SK-N-MC (cell line): ENCODE measurements at places on chromosomes 2 and 18.
A peak's percentile ranks its signal among the peaks of the same experiment; 100 is the strongest.

DNA sequence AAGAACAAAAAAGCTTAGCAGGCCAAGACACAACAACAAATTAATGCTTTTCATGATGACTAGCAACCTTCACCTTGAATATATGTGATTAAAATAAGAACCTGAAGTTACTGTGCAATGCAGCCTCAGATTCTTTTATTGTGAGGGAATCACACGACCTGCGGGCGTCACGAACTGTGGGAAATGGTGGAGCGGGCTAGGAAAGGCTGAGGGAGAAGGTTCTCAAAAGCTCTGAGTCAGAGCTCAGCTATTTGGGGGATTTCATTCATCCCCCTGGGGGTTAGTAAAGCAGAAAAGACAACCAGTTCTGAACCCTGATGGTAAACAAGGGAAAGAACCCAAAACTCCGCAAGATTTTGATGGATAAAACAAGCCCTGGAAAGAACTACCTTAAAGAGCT lies 89.3 kb upstream of the NCKAP5 start:
- DNase-seq = no peak

DNA sequence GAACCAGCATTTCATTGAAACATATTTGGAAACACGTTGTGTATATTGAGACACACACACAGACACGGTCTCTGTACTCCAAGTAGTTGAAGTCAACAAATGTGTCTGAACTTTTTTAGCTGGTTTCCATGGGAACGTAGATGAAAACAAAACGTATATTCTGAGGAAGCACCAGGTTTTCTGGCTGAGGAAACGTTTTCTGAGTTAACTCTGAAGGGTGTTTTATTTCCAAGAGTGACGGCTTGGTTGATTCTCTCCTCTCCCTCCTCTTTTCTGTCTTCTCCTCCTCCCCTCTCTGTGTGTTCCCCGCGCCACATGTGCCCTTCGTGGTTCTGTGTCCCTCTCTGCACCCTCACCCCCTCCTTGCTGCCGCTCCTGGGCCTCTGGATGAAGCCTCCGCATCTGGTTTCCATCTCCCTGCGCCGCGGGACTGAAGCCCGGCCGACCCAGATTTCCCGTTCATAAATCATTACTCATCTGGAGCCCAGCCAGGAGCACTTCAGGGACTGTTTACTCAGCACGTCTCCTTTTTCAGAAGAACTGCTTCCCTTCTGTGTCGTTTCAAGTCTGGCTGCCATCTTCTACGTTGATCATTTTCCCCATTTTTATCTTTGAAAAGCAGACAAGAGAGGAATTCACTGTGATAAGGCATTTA lies 122.7 kb downstream of the COL6A3 start:
- DNase-seq = peak; percentile 95

GRCh38 chr2:15560140-15560987 lies 770 bp downstream of the NBAS start:
- DNase-seq = no peak

DNA sequence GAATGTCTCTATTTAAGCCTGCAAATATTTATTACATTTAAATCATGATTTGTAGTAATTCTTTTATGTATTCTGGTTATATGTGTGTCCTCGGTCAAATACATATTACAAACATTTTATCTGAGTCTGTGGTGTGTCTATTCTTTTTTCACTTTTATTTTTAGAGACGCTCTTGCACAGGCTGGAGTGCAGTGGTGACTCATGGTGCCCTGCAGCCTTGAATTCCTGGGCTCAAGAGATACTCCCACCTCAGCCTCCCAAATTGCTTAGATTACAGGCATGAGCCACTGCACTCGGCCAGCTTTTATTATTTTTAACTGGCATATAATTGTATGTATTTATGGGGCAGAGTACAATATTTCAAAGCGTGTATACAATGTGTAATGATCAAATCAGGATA lies 47.5 kb downstream of the ARID5A start:
- DNase-seq = no peak

DNA sequence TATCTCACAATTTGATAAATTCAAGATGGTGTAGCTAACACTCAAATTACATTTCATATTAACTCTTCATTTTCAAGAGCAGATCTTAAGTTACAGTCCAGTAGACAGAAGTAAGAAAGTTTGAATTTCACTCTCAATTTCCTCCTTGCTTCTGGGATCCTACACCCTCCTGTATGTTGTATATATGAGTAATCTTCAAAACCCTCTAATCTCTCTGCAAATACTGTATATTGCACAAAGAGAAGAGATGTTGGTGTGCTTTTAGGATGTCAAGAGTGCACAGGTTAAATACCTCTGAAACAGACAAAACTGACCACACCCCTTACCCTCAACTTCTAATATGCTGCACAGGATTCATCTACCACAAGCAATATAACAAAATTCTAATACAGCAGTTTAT lies 6.7 kb downstream of the CHST9 start:
- DNase-seq = no peak

DNA sequence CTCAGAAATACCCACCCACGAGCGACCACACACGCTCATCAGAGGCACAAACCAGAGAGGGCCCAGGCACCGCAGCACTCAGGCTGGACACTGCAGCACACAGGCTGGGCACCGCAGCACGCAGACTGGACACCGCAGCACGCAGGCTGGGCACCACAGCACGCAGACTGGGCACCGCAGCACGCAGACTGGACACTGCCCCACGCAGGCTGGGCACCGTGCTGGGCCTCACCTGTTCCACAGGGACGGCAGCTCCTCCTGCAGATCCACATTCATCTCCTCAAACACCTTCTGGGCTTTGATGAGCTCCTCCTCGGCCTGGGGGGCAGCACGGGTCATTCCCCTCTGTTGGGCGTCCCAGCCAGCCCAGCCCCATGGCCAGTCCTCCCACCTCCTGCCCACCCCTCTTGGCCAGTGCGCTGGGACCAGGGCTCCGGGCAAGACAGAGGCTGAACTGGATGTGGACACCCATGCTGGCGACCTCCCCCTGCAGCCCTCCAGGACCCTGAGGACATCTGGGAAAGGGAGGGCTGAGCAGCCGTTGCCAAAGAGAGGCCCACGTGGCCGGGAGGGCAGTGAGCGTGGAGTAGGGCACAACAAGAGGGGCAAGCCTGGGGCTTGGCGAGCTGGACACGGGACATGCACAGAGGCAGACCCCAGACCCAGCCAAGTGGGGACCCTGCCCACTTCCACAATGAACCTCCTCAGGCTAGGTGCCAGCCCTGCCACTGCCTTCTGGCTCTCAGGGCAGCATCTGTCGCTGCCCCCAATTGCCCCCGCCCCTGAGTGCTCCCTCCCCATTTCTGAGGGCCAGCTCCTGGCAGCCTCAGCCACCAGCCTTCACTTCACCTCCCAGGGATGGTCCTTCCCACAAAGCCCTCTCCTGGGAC lies 43.0 kb downstream of the BIN1 start:
- no peak for DNase-seq

GRCh38 chr18:40949114-40949950 lies 1005.7 kb upstream of the PIK3C3 start:
- DNase-seq = no peak

DNA sequence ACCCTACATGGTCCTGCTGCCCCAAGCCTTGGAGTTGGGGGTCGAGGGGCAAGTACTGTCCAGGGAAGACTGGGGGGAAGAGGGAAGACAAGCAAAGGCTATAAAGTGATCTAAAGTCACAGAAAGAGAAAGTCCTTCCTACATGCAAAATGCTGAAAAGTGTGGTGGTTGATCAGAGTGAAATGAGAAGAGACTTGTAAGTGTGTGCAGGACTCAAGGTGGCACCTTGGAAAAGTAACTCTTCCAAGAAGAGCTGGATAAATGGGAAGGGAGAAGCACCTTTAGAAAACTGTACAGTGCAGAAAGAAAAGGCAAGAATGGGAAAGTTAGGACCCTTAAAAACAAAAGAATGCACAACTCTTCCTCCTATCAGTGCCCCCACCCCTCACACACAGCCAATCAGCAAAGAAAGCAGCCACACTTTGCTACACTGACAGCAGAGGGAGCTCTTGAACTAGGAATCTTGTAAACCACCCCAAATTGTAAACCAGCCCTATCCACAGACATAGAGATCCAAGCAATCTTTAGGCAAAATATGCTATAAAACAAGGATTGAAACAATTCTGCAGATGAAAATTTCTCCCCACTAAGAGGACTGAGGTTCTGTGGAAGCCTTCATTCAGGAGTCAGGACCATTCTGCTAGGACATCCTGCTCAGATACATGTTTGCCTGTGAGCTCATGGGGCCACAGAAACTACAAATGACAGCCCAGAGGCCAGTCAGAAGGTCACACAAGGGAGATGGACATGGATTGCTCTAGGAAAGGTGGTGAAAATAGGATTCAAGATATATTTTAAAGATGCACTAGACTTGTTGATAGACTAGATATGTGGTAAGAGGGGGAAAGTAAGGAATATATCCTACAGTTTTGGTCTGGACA lies 146.4 kb downstream of the FTCDNL1 start:
- DNase-seq = no peak

- no peak for DNase-seq
These were observed 1640.1 kb upstream of the CELF4 start for GRCh38 chr18:39205565-39206195.

GRCh38 chr2:30615926-30616325 lies 168.9 kb downstream of the LCLAT1 start:
- DNase-seq = no peak

- no peak for DNase-seq
These were observed 2.3 kb upstream of the PTPN18 start for GRCh38 chr2:130353291-130354138.

DNA sequence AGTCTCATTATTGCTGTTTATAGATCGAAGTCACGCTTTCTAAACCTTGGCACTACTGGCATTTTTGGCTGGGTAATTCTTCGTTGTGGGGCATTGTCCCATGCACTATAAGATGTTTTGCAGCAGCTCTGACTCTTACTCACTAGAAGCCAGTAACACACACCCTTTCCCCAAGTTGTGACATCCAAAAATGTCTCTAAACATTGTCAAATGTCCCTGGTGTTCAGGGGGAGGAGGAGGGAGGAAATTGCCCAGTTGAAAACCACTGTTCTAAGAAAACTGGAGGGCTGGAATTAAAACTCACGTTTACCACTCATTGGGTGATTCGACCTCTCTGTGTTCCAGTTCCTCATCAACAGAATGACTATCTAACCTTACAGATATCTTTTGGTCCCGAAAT lies 115.7 kb upstream of the KLF7 start:
- no peak for DNase-seq

DNA sequence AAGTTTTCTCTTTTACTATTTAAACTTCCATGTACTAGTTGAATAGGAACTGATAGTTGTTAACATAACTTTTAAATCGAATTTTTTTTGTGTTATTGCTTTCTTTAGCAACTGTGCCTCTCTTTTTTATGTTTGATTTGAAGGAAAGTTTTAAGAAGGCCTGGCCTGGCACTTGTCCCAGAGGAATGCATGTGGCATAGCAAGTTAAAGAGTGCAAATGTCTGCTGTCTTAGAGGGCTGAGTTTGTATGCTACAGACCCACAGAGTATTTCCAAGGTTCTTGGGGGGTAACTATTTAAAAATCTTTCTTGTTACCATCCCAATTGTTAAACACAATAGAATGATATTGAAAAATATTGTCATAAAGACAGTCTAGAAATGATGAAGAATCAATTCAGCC lies 47.0 kb downstream of the MTCL1 start:
- no peak for DNase-seq

DNA sequence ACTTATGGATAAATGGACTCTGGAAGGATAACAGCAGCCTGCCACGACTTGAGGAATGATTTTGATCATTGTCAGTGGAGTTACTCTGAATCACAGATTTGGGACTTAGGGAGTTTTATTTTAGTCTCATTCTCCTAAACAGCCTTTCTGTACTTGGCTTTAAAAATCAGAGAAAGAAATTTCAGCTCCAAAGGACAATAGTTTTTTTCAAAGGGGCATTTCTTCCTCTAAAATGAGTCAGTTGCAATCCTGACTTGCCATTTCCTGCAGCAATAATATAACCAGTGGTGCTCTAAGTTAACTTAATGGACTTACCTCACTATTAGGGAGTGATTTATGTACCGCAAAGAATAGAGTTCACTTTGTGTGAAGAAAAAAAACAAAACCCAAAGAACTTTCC lies 35.1 kb upstream of the MTX2 start:
- no peak for DNase-seq

DNA sequence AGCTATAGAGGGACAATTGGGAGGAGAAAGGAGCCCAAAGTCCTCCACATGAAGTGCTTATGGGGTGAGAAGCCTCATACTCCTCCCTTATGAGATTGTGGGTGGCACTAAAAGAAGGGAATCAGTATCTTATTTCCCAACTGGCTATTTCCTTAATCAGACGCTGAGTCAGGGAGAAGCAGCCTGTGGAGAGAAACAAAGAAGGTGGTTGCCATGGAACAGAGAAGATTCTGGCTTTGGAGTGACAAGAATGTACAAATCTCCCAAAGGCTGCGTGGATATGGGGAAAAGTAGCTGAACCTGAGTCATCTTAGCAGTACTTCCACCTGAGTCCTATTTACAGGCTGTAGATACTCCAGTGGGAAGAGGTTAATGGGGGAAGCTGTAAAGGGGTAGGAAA lies 115.8 kb upstream of the CWC22 start:
- DNase-seq = no peak

GRCh38 chr2:69095305-69095704 lies 82.3 kb downstream of the ANTXR1 start:
- DNase-seq = peak; percentile 78

DNA sequence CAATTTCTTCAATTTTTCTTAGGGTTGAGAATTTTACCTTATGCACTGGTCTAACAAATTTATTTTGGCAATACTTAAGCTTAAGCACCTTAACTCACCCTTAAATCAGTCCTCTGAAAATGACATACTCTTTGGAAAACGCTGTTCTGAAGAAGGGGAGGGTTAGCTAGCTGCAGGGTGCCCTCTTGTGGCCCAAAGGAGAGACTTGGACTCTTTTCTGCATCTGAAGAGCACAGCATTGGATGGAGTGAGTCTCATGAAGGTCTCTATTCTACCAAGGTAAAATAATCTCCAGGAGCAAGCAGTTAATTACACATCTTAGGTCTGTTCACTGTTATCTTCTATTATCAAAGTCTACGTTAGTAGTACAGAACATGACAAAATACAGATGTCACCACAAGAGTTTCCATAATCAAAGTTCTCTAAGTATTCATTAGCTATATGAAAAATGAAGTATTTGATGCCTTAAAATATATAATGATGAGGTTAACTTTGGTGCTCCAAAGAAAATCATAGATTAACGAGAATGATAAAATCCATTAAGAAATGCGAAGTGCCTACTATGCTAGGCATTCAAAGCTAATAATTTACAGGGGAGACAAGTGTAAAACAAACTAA lies 24.4 kb downstream of the PUM2 start:
- no peak for DNase-seq

DNA sequence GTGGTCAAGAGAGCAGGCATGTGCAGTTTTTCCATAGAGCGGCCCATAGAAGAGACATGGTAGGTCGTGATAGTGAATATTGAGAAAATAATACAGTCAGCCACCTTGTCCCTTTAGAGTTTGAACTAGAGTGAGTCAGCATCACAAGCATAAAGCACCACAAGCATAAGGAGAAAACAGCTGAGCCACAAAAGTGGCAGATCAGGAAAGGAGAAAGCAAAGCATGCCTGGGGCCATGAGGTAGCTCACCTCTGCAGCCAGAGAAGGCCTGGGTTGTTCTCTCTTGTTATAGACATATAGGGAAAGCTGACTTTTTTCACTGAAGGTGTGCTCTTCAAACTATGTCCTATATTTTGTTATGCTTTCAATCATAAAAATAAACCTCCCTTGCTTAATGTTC lies 879.0 kb downstream of the DSC3 start:
- DNase-seq = no peak

- DNase-seq = no peak
These were observed 4.9 kb upstream of the DUSP2 start for GRCh38 chr2:96150007-96150640.
